ENCODE measurements at places on chromosomes 1 and 21. TPM values are rescaled to one million over a fixed set of nuclear protein-coding genes. Genes with fewer than 3 reads are reported as not detected.

Gene F5
- not detected for total RNA-seq

Gene BTBD8
- 1.8 TPM for total RNA-seq

Gene COL18A1
- total RNA-seq = 2.1 TPM

Gene TAS1R1
- not detected for total RNA-seq

Gene DNAJC8
- 59.6 TPM for total RNA-seq

Gene CACNA1S
- not detected for total RNA-seq

Gene HSD11B1
- total RNA-seq = 0.39 TPM

Gene RGS5
- 12.9 TPM for total RNA-seq

DNA sequence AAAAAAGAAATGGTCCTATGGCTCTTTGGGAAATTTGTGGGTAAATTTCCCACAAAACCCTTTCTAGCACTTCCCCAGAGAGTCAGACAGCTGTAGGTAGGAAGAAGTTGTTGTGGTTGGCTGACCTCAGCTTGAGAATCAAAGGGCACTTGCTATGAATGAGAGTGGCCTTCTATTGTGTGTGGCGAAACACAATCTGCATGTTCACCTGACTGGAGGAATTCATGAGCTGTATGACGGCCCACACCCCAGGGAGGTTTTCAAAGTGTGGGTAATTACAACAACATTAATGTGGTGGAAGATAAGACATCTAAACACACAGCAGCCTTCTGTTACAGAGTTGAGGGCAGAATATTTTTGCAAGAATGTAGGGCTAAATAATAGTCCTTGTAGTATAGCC lies 38.8 kb downstream of the NGF start:
- no peak overlapping the region for H3K27ac ChIP-seq
- H3K4me1 ChIP-seq = peaks cover 44% of the 10 kb centered on the region
- no peaks in the 10 kb centered on the region for H3K27me3 ChIP-seq
- no peaks in the 10 kb centered on the region for H3K36me3 ChIP-seq

DNA sequence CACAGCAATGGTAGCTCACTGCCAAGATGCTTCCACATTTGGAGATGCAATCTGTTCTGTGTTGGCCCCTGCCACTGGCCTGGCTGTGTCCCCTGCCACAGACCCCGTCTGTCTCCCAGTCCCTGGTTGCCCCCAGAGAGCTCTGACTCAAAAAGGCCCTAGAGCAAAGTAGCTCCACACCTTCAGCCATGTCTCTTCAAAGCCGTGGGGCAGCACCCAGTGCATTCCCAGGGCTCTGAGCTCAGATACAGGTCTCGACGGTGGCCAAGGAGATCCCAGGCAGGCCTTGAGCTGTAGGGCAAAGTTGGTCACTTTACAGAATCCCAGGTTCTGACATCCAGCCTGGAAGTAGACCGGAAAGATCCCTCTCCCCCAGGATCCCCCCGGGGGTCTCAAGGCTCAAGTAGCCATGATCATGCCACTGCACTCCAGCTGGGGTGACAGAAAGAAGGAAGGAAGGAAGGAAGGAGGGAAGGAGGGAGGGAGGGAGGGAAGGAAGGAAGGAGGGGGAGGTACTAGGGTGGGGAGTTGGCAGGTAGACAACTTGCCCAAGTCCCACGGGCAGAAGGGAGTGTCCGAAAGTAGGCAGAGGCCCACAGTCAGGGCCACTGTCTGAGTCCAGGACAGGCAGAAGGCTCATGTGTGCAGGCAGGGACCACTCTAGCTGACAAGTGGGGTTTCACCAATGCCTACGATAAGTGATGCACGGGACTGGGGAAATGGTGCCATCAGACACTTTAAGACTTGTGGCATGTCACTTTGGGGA lies 4.8 kb upstream of the ARF1 start:
- peaks cover 20% of the 10 kb centered on the region for H3K4me1 ChIP-seq
- H3K4me3 ChIP-seq = no peak overlapping the region
- no peaks in the 10 kb centered on the region for H3K27me3 ChIP-seq
- peaks cover 12% of the 10 kb centered on the region for H3K36me3 ChIP-seq
- DNase-seq = no peak
- H3K27ac ChIP-seq = no peak overlapping the region

DNA sequence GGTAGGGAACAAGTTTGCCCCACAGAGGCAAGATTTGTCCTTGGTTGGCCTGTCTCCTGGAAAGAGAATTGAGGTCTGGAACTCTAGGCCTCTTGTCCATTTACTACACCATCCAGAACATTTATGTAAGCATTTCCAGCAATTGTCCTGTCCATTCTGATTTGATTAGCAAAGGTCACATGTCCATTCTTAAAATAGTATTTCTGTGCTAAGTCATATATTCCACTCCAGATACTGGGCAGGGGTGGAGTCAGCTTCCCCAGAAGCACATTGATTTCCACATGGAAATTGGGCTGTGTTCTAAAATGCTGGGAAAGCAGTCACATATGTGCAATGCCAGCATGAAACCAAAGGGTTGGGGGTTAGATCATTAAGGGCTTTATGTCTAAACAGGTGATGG lies 21.5 kb upstream of the FMN2 start:
- H3K27ac ChIP-seq = no peak overlapping the region
- no peak for DNase-seq
- H3K36me3 ChIP-seq = no peaks in the 10 kb centered on the region
- H3K27me3 ChIP-seq = no peaks in the 10 kb centered on the region
- no peaks in the 10 kb centered on the region for H3K4me1 ChIP-seq

DNA sequence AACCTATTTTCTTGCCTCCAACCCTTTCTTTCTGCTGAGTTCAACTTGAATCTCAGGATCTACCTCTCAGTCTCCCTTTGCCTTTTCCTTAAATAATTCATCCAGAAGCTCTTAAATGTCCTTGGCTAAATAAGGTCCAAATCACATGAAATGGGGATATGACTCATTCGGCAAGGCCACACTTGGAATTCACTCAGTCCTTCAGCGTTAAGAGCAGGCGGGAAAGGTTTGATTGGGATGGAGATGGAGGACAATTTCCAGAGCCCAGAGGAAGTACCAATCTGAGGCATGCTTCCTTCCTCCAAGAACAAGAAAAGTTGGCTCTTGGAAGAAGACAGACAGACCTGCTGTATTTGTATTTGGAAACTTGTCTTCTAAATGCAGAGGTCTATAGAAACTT lies 128.5 kb downstream of the PROX1 start:
- no peak overlapping the region for H3K4me3 ChIP-seq
- no peaks in the 10 kb centered on the region for H3K36me3 ChIP-seq
- H3K27ac ChIP-seq = no peak overlapping the region
- no peak for DNase-seq
- peaks cover 19% of the 10 kb centered on the region for H3K27me3 ChIP-seq

DNA sequence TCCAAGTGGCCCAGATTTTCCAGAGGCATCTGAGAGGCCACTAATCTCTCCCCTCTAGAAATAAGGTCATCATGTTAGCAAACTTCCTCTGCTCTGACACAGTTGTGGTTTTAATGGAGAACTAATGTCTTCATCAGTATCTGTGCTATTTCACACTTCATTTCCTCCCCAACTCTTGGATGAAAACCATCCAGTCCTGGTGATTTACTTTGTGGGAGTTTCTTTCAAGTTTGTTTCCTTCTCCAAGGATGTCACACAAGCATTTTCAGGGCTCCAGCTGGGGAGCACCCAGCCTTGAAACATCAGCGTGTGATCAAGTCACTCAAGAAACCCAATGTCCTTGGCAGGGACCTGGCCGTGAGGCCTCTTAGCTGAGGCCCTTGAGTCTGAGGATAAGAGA lies 38.8 kb downstream of the TBX15 start:
- DNase-seq = no peak
- no peak overlapping the region for H3K27ac ChIP-seq
- H3K27me3 ChIP-seq = no peaks in the 10 kb centered on the region
- H3K4me3 ChIP-seq = no peak overlapping the region

GRCh38 chr1:171334024-171334640 lies 20.1 kb downstream of the FMO4 start:
- H3K27ac ChIP-seq = no peak overlapping the region
- H3K36me3 ChIP-seq = peaks cover 6% of the 10 kb centered on the region
- no peaks in the 10 kb centered on the region for H3K27me3 ChIP-seq
- no peak overlapping the region for H3K4me3 ChIP-seq
- DNase-seq = no peak

DNA sequence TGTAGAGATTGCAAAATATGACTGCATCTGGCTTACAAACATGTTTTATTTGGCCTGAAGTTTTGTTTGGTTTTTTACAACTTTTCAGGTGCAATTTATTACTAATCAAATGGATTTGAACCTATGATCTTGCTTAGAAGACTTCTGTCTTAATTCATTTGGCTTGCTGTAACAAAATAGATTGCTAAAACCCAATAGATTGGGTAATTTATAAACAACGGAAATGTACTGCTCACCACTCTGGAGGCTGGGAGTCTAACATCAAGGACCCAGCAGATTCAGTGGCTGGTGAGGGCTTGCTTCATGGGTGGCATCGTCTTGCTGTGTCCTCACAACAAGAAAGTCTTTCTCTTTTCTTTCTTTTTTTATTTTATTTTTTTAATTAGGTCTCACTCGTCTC lies 72.9 kb downstream of the LBR start:
- peaks cover 33% of the 10 kb centered on the region for H3K4me1 ChIP-seq
- H3K27me3 ChIP-seq = no peaks in the 10 kb centered on the region
- H3K27ac ChIP-seq = peak overlapping the region; percentile 63
- H3K4me3 ChIP-seq = no peak overlapping the region

- H3K4me3 ChIP-seq = no peak within 1 kb of the TSS
- H3K27me3 ChIP-seq = no peaks in the 10 kb centered on the region
- no peak for DNase-seq
- H3K4me1 ChIP-seq = peaks cover 5% of the 10 kb centered on the region
- H3K36me3 ChIP-seq = no peaks in the 10 kb centered on the region
Measured at GRCh38 chr1:237041795-237042525, at the start of gene RYR2. TSS of gene RYR2 (plus strand) at chr1:237042184. CDS start at chr1:237042522, 338 bp downstream.

GRCh38 chr1:182700351-182700709 lies 15.9 kb upstream of the RGS8 start:
- peaks cover 7% of the 10 kb centered on the region for H3K36me3 ChIP-seq
- no peak for DNase-seq
- no peak overlapping the region for H3K4me3 ChIP-seq
- H3K27me3 ChIP-seq = no peaks in the 10 kb centered on the region
- peaks cover 6% of the 10 kb centered on the region for H3K4me1 ChIP-seq

DNA sequence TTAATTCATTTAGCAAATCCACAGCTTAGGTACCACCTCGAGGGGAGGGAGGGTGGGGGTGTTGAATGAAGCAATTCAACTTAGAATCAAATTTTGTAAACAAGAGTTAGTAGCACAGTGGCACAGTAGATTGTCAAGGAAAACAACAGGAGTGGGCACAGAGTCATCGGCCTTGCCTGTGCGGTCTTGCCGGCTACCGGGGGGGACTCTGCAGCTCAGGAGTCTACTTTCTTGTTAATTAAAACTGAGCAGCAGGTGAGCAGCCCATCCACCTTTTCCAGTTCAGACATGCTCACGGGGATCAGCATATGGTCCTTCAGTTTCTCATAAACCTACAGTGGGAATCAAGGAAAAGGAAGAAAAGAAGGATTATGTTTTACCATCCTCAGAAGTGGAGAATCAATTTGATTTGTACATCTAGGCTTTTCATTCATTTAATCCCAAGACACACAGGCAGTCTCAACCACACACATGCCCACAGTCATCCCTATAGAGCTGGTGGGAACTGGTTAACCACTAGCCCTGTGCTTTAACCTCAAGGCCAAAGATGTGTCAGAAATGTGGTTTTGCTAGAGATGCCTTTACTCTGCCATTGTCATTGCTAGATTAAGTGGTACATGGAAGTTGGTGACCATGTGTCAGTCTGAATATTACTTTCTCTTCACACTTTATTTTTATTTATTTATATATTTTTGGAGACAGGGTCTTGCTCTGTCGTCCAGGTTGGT lies 45.0 kb upstream of the BCL10 start:
- no peaks in the 10 kb centered on the region for H3K27me3 ChIP-seq
- H3K27ac ChIP-seq = peak overlapping the region; percentile 26
- H3K36me3 ChIP-seq = no peaks in the 10 kb centered on the region
- H3K4me3 ChIP-seq = no peak overlapping the region
- peaks cover 17% of the 10 kb centered on the region for H3K4me1 ChIP-seq

GRCh38 chr1:91645031-91645430 lies 144.4 kb downstream of the CDC7 start:
- no peak overlapping the region for H3K27ac ChIP-seq
- no peak overlapping the region for H3K4me3 ChIP-seq
- no peaks in the 10 kb centered on the region for H3K4me1 ChIP-seq
- DNase-seq = no peak
- H3K27me3 ChIP-seq = no peaks in the 10 kb centered on the region

- no peak overlapping the region for H3K4me3 ChIP-seq
- DNase-seq = no peak
- H3K27me3 ChIP-seq = no peaks in the 10 kb centered on the region
- H3K27ac ChIP-seq = no peak overlapping the region
Measured at GRCh38 chr1:206538901-206539640, 31.7 kb downstream of the RASSF5 start.

- DNase-seq = no peak
- no peak overlapping the region for H3K4me3 ChIP-seq
- no peaks in the 10 kb centered on the region for H3K36me3 ChIP-seq
- no peaks in the 10 kb centered on the region for H3K27me3 ChIP-seq
- peaks cover 5% of the 10 kb centered on the region for H3K4me1 ChIP-seq
Measured at GRCh38 chr1:71666609-71667008, 585.8 kb upstream of the ZRANB2 start.

- H3K27ac ChIP-seq = no peak overlapping the region
- peaks cover 4% of the 10 kb centered on the region for H3K36me3 ChIP-seq
- H3K27me3 ChIP-seq = peaks cover 14% of the 10 kb centered on the region
- H3K4me1 ChIP-seq = peaks cover 8% of the 10 kb centered on the region
- no peak for DNase-seq
- H3K4me3 ChIP-seq = no peak overlapping the region
Measured at GRCh38 chr1:205693421-205693991, 13.2 kb upstream of the SLC45A3 start.

- H3K27me3 ChIP-seq = no peaks in the 10 kb centered on the region
- no peak overlapping the region for H3K27ac ChIP-seq
- H3K4me3 ChIP-seq = no peak overlapping the region
- no peaks in the 10 kb centered on the region for H3K36me3 ChIP-seq
Measured at GRCh38 chr1:212241501-212241900, 43.7 kb upstream of the PPP2R5A start.

- peaks cover 14% of the 10 kb centered on the region for H3K27me3 ChIP-seq
- peaks cover 3% of the 10 kb centered on the region for H3K36me3 ChIP-seq
- H3K4me1 ChIP-seq = no peaks in the 10 kb centered on the region
Measured at GRCh38 chr1:234325878-234326496, 47.3 kb upstream of the COA6 start.

GRCh38 chr1:151989211-151989862 lies 4.3 kb downstream of the S100A10 start:
- no peaks in the 10 kb centered on the region for H3K27me3 ChIP-seq
- peaks cover 65% of the 10 kb centered on the region for H3K36me3 ChIP-seq
- H3K27ac ChIP-seq = peak overlapping the region; percentile 96
- peak; percentile 97 for DNase-seq
- peak overlapping the region; percentile 89 for H3K4me3 ChIP-seq
- H3K4me1 ChIP-seq = peaks cover 65% of the 10 kb centered on the region

- H3K27ac ChIP-seq = no peak overlapping the region
- H3K36me3 ChIP-seq = no peaks in the 10 kb centered on the region
- DNase-seq = no peak
- no peaks in the 10 kb centered on the region for H3K4me1 ChIP-seq
Measured at GRCh38 chr1:69649383-69649990, 81.8 kb downstream of the LRRC7 start.

DNA sequence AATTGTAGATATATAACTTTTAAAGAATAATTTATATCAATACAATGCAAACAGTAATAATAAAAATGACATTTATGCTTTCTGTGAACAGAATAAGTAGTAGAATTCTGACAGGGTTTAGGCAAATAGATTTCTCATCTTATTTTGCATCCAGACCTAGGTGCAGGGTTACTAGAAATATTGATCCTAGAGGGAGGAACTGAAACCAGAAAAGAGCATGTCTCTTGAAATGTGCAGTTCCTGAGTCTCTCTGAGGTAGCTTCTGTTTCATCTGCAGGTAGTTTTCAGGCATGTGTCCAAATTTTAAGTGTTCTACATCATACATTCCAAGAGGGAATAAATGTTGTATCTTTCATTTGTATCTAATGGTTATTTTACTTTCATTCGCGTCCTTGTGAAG lies 631.9 kb upstream of the ADGRL4 start:
- peaks cover 17% of the 10 kb centered on the region for H3K4me1 ChIP-seq
- no peak for DNase-seq
- H3K4me3 ChIP-seq = no peak overlapping the region
- H3K27me3 ChIP-seq = no peaks in the 10 kb centered on the region

Data from MCF 10A (cell line).